HT1080 (cell line): ENCODE measurements at places on chromosomes 6 and 20. TPM values are rescaled to one million over a fixed set of nuclear protein-coding genes. Genes with fewer than 3 reads are reported as not detected.

The IPCEF1 gene
- total RNA-seq = not detected in 2 replicates

The DACT2 gene
- total RNA-seq = not detected in 2 replicates

The CTAGE9 gene
- not detected in 2 replicates for total RNA-seq

The CLPSL1 gene
- not detected in 2 replicates for total RNA-seq

The SLC35F1 gene
- total RNA-seq = 0.05 and 0.07 TPM in 2 replicates

The DHX35 gene
- total RNA-seq = 9.4 and 9.8 TPM in 2 replicates

The SLCO4A1 gene
- total RNA-seq = 45.5 and 55.7 TPM in 2 replicates

DNA sequence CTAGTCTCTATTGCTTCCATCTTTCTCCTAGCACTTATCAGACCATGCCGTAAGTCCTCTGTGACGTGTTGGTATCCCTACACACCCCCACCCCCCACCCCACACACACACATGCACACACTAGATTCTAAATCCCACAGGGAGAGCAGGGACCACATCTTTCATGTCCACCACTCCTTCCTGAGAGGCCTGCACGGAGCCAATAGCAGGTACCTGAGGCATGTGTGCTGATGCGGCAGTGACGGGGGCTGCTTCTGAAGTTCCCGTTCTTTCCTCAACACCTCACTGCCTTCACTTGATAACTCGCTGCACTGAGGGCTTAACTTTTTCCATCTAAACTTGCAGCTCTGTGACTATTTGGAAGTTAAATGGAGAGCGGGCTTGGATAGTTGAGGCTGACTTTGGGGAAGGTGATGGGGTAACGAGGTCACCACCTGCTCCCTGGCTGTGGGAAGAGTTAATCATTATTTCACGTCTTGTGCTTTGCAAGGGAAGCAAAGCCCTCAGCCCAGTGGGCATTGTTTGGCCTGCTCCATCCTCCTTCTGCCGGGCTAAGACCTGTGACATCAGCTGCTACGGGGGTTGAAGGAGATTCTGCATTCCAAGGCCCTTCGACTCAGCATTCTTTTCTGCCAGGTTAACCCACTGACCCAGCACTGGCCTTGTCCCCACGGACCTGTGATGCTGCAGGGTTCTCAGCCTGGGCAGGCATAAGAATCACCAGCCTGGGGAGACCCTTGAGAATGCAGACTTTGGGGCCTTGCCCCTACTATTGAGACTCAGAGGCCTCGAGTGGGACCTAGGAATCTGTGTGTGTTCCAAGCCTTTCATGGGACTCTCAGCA lies 187.8 kb downstream of the ANKRD60 start:
- no peak for DNase-seq

- DNase-seq = no peak
Observed at GRCh38 chr6:139189665-139190064, 54.8 kb downstream of the HECA start.

- no peak for DNase-seq
Observed at GRCh38 chr6:136103763-136104311, 146.3 kb downstream of the MTFR2 start.

- no peak for DNase-seq
Observed at GRCh38 chr20:38434301-38434741, 807 bp downstream of the SNHG17 start.

DNA sequence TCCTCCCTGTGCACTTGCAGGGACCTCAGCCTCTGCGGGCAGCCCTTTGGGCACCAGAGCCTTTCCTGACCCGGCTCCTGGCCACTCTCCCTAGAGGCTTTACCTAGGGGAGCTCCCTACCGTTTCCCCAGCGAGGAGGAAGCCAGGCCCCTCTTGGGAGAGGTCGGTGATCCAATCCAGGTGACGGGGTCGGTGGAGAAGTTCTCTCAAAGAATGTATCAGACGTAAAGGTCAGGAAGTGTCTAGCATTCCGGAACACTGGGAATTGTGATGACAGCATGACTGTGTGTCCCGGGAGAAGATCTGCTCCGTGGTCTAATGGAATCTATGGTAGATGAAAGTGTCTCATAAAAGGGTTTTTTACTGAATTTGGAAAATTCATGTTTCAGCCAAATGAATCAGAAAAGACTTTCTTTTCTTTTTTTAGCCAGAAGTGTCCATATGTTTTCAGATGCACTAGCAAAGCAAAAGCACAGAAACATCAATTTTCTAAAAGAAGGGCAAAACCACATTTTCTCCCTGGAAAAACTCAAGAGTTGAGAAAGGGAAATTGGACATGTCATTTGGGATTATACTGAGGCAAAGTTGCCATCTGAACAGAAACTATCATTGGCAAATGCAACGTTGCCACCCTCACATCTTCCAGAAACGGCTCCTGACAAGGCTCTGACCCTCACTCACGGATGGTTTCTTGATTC lies 289.4 kb downstream of the THBS2 start:
- DNase-seq = no peak

GRCh38 chr6:110366975-110367374 lies 8.8 kb upstream of the METTL24 start:
- DNase-seq = no peak

- no peak for DNase-seq
Observed at GRCh38 chr20:11247046-11248010, 573.5 kb upstream of the JAG1 start.

DNA sequence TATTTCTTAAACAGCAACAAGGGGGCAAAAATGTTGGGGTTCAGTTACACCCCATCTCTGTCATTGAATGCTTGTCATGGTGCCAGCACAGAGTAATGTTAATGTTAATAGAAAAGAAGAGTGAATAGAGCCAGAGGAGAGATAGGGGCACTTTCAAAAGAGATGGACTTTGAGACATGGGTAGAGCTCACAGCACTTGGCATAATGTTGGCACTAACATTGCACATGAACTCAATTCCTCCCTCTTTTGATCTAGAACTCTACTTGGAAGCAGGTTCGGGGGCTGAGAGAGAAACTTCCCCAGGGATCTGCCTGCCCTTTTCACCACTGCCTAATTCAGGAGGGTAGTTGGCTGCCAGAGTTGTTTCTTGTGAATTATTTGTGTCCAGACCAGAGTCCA lies 284.6 kb upstream of the PRND start:
- DNase-seq = no peak

DNA sequence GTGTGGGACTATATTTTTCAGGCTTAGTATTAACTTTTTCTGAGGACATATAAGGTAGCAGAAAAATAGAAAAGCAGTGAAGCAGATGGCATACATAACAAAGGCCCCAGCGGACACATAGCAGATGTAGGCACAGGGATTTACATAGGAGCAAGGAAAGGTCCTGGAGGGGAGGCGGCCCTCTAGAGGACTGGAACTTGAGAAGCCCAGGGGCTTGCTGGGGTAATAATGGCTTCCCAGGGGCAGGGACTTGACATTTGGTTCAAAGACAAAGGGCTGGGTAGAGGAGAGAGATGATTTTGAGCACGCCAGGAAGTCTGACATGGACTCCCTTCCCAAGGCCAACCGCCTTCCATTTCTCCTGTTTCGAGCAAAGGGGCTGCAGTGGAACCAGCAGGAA lies 31.7 kb upstream of the OSTM1 start:
- no peak for DNase-seq

- DNase-seq = no peak
Observed at GRCh38 chr20:50304501-50304856, 113.8 kb downstream of the CEBPB start.

DNA sequence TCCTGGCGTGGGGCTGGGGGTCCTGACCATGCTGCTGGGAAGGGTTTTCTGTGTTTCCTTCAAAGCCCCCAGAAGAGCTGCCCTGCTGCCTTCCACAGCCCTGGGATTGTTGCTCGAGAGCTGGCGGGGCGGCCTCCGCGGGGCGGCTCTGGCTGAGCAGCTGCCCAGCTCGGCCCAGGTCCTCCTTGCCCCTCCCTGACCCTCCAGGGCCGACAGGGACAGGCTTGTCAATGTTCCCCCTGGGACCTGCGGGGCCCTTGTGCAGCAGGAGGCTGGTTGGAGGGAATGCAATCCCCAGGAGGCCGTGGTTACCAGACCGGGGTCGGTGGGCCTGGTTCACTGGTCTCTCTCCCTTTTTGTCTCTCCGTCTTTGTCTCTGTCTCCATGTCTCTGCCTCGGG lies 19.9 kb downstream of the GATA5 start:
- no peak for DNase-seq

- DNase-seq = no peak
Observed at GRCh38 chr6:36399970-36400369, 12.5 kb upstream of the ETV7 start.
